Hypothalamus (tissue), 51 donors: ENCODE measurements at places on chromosomes 3 and 15.

DNA sequence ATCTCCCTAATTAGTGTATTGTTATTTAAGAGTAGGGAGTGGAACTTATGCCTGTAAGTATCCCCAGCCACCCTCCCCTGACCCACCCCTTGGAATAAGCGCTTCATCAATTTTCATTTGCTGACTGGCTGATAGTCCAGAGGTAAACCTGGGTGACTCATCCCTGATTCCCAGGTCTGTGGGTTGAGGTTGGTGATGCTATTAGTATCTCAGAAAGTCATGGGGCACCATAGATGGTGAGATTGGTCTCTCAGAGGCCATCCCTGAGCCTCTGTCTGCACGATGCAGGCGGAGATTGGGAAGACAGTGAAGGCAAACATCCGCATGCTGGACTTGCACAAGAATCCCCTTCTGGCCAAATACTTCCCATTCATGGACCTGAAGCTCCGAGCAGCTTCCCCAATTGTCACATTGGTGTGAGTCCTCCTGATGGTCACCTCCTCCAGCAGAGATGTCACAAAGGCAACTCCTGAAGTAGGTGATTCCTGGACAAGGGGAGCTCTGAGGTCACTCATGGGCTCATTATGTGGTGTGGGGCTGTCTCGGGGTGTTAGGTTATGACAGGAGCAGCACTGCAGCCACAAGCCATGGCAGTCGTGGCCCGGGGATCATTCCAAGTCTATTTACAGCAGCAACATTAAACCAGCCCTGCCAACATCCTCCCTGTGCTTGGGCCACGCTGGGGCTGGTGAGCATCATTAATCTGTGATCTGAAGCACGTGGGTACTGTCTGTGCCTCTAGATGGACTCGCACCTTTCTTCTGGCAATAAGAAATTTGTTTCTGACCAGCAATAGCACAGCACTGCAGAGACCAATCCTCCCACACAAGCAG lies 6.8 kb upstream of the TXNRD3 start:
- no peak for DNase-seq

GRCh38 chr3:75329476-75330097 lies 334.5 kb upstream of the FRG2C start:
- no peak for DNase-seq

DNA sequence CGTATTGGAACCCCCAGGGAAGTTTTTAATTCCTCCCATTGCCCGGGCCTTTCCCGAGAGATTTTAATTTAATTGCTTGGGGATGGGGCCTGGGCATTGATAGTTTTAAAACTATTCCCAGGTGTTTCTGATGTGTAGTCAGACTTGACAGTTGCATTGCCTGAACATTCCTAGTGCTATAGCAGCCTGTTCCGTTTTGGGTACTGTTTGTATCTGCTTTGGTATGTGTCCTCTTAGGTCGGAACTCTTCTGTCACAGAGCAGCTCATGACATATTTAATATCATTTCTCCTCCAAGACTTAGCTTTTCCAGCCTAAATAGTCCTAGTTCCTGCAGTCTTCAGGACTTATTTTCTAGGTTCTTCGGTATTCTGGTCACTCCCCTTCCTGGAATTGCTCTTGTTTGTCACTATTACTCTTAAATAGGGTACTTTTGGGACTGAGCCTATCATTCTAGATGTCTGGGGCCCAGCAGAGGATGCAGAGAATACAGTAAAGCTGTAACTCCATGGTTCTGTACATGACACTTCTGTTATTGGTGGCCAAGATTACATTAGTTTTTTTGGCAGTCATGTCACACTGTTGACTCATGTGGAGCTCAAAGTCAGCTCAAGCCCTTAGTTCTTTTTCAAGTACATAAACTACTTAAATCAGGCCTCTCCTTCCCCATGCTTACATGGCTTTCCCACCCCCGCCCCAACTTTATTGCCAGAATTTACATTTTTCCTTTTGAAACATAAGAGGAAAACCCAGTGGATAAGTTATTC lies 81.5 kb downstream of the BBX start:
- no peak for DNase-seq

DNA sequence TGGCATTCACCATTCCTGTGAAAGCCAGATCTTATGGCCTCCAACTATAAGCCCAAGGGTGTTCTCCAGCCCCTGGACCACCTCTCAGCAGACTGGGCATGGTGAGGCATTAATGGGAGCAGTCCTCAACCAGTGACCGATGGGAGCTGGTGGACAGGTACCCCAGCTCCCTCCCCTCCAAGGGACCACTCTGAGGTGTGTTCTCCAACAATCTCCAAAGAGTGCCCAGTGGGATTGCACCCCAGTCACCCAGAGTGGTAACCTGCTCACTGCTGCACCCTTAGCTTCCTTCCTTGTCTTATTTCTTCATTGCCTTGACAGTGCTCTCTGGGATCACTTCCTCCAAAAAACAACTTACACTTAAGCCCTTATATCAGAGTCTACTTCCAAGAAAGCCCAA lies 8.2 kb upstream of the ITGA11 start:
- no peak for DNase-seq

- no peak for DNase-seq
Observed at GRCh38 chr15:39078026-39078425, 502.9 kb upstream of the THBS1 start.

DNA sequence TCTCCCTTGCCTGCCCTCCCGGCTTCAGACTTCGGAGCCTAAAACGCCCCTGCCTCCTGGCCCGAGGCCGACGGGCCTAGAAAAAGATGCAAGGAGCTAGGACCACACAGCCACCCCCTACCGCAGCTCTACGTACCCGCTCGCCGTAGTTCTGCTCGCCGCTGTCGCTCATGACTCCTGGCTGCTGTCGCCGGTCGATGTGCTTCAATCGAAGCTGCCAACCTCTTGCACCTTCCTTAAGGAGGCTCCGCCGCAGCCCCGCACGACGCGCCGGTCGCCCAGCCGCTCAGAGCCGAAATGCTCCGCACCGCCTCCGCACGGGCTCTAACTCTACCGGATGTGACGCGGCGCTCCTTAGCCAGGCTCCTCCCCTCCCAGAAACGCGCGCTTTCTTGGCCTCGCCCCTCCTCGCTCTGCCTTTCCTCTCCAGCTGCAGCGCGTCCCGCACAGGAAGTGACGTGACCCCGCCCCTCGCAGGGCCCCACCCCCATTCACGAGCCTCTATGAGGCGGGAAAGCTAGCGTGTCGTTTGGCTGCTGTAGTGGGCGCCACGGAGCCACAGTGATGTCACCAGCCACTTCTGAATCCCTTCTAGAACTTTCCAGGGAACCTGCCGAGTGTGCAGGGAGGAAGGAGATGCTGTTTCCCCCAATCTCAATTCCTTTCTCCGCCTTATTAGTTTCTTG lies at the start of gene TRA2B:
Gene TRA2B (minus strand): TSS at position 326 of the 686 bp plus-strand sequence. CDS start 154 bp downstream, at position 172.
- peak; percentile 94 for DNase-seq

DNA sequence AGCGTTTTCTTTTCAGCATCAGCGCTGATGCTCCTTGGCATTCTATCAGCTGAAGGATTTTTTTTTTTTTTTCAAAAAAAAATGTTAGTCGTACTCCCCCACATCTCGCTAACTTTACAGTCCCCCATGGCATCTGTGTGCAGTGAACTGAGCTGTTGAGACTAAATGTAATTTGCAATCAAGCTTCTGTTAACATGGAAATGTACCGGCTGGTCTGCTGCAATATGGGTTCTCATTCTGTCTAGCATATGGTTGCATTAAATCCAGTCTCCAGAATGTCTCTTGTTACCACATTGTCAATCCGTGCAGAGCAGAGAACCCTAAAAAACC lies 32.2 kb upstream of the TPRG1 start:
- no peak for DNase-seq

DNA sequence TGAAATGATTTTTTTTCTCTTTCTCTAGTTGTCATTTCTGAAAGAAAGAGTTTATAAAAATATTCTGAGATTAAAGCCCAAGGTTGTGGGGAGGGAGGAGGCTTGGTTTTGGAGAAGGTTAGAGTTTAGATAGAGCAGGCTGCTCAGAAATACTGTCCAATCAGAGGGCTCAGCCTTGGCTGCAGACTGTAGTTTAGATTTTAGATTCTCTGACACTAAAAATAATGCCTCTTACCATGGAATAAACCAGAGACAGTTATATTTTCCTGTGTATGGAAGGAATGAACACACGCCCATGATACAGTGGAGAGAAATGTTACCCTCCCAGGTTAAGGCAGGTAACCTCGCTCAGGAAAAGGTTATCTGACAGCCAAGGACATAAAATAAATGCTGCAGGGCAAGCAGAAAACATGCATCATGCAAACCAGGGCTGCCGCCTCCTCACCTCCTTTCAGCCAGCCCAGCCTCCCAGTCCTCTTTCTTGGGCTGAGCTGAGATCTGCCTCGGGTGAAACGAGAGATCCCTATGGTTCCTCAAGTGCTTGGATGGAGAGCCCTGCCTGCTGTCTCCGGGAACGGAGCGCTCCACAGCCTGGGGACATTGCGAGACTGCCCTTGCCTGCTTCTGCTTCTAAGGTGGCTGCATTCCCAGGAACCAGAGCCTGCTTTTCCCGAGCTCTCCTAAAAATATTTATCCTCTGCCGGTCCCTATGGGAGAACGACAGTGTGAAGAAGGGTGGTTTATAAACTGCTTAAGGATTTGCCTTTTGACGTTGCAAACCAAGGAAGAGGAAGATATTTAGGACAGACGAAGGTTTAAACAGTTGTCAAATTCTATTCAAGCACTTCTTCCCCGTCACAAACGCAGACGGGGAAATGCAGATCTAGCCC lies 848 bp downstream of the NCEH1 start:
- DNase-seq: no peak

GRCh38 chr3:25037049-25037547 lies 391.0 kb upstream of the RARB start:
- DNase-seq: no peak

DNA sequence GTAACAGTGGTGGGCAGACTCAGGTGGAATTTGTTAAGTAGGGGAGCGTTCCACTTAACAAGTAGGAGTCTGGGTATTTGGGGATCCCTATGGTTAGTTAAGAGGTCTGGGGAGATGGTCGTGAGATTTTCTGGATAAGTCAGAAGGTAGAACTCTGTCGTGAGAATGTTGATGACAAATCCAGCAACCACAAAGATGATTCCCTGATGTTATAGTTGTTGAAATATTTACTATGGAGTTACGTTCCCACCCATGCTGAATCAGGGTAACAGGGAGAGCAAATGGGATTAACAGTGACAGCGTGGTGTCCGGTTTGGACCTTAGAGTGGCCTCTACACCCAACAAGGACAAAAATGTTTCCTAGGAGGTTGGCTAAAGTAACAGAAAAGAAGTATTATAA lies 110.8 kb downstream of the MFSD1 start:
- DNase-seq: no peak

DNA sequence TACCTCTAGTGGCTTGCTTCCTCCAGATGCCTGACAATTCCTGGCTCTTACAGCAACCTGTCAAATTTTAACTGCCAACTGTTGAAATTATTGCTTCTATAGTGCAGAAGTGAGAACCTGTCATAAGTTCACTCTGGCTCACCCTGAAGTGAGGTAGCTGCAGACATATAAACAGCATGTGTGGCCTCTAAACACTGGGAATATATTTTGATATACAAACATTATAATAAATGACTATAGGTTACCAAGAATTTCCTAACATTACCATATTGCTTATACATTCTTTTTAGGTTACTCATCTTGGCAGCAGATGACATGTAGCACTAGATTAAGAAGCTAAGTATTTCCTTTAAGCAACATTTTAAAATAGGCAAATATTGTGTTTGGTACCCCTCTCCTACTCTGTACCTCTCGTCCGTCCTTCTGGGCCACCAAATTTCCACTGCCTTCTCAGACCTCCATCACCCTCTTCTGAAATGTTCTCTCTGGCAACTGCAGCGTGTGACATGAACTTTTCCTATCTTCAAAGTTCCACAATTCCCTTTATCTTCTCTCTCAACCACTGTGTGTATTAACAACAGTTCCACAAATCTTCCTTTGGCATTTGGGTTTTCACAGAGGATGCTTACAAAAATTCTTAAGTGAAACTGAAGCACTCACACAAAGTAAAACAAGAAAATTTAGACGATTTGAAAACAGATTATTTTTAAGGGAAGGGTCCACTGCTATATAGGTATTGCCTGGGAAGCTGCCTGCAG lies 15.3 kb upstream of the XXYLT1 start:
- no peak for DNase-seq

DNA sequence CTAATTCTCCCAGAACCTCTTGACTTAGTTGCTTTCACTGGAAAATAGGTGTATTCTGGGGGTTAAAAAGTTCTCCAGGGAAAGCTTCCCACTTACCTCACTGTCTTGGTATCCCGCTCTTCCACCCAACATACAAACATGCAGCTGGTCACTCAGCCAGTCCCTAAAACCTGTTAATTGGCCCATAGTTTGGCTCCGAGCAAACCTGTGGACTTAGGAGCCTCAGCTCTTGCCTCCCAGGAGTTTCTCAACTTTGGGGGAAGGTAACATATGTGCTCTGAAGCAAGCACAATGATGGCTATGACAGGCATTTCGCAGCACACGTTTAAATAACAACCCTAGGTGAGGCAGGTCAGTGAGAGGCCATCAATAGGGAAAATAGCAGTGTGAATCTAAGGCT lies 25.8 kb upstream of the LRRFIP2 start:
- DNase-seq: no peak

DNA sequence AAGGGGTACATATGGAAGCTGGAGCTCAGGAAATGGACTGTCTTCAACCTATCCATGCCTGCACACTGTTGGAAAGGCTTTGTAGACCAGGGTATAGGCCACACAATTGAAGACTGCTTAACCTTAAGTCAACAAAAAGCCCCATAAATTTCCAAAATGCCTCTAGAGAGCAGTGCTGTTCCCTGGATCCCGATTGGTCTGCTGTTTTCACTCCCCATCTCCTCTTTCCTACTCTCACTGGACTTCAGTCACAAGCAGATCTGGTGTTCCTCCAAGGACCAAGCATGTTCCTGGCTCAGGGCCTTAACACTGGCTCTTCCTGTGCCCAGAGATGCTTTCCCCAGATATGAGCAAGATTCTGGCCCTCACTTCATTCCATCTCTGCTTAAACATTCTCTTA lies 22.8 kb upstream of the LRRC34 start:
- no peak for DNase-seq

DNA sequence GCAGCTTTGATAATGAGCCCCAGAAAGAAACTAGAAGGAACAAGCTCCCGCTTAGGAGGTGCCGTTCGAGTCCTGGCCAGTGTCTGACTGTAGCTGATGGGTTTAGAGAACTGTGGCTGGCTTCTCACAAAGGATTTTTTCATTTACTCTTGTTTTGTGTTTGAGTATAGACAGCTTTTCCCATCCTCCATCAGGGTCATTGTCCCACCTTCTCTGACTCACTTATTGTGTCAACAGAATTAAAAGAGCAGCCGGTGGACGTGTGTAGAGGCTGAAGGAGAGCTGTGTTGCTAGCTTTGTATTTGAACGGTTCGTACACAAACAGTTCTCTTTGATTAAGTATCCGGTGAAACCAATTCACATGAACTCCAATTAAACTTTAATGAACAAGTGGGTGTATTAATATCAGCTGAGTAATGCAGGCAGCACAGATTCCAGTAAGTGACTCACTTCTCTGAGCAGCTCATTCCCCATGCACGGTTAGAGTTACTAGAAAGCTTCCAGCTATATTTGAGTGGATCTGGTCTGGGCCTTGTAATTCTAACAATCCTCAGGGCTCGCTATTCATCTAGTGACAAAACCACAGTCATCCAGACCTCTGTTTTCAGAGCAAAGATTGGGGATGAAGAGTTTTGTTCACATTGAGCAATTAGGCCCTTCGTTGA lies 141.0 kb downstream of the LPP start:
- DNase-seq: no peak
